Right lobe of liver (tissue), 6 donors: ENCODE measurements at places on chromosomes 7 and 10. TPM values are rescaled to one million over a fixed set of nuclear protein-coding genes. Genes with fewer than 3 reads are reported as not detected.

Gene STEAP2
- total RNA-seq = 7.6 TPM

Gene ADARB2
- total RNA-seq = 0.31 TPM

Gene PRLHR
- not detected for total RNA-seq

DNA sequence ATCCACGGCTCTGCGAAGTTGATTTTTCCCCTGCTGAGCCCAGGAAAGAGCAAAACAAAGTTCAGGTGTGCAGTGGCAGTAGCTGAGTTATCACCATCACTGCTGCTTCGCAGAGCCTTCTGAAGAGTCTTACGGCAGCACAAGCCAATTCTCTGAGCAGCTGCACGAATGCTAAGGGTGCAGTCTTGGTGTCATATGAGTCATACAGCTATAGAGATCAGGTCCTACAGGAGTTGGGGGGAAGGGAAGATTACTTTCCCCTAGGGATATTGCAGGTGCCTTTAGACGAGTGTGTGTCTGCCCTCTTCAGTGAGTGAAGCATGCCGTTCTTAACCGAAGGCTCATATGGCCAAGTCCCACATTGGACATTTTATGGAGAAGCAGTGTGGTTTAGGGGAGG lies 227.8 kb downstream of the CELF2 start:
- no peaks in the 10 kb centered on the region for H3K36me3 ChIP-seq
- no peaks in the 10 kb centered on the region for H3K27me3 ChIP-seq
- no peak overlapping the region for H3K27ac ChIP-seq
- H3K4me3 ChIP-seq = no peak overlapping the region
- no peaks in the 10 kb centered on the region for H3K4me1 ChIP-seq
- no peak for DNase-seq

- H3K4me1 ChIP-seq = peaks cover 21% of the 10 kb centered on the region
- no peaks in the 10 kb centered on the region for H3K27me3 ChIP-seq
- peak within 1 kb of the TSS; percentile 84 for H3K27ac ChIP-seq
- H3K4me3 ChIP-seq = peak within 1 kb of the TSS; percentile 77
- no peaks in the 10 kb centered on the region for H3K36me3 ChIP-seq
- peak; percentile 97 for DNase-seq
Observed at GRCh38 chr7:100478958-100479660, at the start of gene TSC22D4. Gene TSC22D4 (minus strand): TSS chr7:100479214. CDS start chr7:100478038, 1,176 bp downstream.

DNA sequence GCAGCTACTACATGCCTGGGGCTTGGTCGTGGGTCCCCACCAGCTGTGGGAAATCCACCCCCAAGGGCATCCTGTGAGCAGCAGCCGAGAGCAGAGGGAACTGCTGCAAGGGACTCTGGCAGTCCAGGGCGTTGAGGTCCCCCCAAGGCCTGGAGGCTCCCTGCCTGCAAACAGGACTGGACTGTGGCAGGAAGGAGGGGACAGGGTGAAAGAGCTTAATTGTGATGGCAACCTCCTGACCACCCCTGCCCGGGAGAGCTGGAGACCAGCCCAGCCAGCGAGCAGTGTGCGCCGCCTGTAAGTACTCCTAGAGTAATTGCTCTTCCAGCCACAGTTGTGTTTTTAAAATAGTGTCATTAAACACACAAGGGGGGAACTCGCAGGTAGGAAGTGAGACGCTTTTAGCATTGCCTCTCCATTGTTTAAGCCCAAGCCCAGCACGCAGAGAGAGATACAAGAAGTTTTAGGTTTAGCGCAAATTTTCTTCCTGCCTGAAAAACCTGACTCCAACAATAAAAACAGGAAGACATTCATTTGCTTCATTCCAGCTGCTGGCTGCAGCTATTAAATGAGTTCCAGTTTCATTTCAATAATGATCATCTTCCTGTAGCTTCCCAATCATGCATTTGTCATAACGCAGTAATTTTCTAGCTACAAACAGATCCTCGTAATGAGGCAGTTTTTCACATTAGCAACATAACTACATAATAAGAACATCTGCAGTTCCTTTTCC lies 111.1 kb downstream of the EBF3 start:
- DNase-seq = no peak
- H3K36me3 ChIP-seq = no peaks in the 10 kb centered on the region
- H3K4me1 ChIP-seq = no peaks in the 10 kb centered on the region
- H3K27me3 ChIP-seq = no peaks in the 10 kb centered on the region
- H3K27ac ChIP-seq = no peak overlapping the region
- no peak overlapping the region for H3K4me3 ChIP-seq

DNA sequence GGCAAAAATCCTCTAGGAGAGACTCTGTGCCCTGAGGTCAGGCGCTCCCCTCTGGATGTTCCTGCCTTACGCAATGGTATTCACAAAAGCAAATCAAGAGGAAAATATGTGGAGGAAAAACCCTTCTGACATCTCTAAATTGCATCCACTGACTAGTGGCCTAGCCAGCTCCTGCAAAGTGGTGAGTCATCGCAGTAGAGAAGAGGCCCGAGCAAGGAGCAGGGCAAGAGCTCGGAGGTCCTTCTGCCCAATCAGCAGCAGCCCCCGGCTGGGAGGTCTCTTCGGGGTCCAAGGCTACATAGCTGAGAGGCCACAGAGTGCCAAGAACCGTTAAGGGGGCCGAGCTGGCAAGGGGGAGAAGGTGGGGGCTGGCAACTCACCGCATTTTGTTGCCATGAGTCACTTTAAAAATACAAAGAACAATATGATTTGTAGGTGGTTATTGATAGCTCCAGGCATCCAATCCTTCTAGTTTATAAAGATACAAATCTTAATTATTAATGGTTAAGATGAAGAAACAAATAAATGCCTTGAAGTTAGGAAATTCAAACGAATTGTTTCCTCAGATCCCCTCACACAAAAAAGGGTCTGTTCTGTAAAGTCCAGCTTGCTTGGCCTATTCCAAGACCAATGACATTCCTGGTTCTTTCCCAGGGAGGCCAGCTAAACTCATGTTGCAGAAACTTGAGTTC lies 161.6 kb downstream of the PKD1L1 start:
- H3K27me3 ChIP-seq = no peaks in the 10 kb centered on the region
- no peaks in the 10 kb centered on the region for H3K36me3 ChIP-seq
- no peak overlapping the region for H3K27ac ChIP-seq
- H3K4me1 ChIP-seq = no peaks in the 10 kb centered on the region
- no peak overlapping the region for H3K4me3 ChIP-seq

DNA sequence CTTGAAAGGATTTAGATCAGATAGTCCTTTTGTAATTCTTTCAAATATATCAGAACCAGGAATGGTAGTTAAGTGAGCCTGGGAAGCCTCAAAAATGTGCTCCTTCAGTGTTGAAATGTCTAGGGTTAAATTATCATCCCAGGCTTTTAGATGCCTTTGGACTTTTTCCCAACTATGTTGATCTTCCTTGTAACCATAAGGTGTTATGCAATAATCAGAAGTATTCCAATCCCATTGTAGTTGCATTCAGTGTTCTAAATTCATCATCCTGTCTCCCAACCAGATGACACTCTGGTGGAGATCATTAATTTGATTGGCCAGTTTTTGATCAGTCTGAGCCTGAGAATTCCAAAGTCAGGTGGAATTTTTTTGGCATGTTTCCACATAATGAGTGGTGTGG lies 35.1 kb upstream of the AKR1C2 start:
- no peak overlapping the region for H3K27ac ChIP-seq
- H3K4me3 ChIP-seq = no peak overlapping the region
- peaks cover 19% of the 10 kb centered on the region for H3K4me1 ChIP-seq
